HFFc6 (cell line): ENCODE measurements at places on chromosomes 7 and 10.

- DNase-seq, result no peak
Observed at GRCh38 chr7:50834679-50835078, 52.0 kb upstream of the GRB10 start.

DNA sequence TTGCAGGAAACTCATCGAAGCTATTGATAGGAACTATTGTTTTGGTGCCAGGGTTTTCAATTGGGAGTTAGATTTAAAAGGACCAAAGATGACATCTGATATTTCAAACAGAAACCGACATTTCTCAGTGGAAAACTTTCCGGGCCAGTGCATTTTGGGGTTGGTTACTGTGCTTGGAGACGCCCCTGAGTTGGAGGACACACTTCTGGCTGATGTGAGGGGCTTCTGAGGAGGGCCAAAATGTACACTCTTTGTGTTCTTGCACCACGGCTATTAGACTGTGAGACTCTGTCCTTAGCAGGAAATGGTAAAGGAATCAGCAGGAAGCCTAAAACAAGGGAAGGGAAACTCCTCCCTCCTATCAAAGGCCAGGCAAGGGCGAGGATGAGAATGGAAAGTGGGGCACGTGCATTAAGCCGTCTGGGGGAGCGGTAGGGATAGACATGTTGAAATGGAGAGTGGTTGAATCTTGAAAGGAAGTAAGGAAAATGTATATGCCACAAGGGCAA is 1.8 kb upstream of the SRGN start:
- DNase-seq, result no peak

DNA sequence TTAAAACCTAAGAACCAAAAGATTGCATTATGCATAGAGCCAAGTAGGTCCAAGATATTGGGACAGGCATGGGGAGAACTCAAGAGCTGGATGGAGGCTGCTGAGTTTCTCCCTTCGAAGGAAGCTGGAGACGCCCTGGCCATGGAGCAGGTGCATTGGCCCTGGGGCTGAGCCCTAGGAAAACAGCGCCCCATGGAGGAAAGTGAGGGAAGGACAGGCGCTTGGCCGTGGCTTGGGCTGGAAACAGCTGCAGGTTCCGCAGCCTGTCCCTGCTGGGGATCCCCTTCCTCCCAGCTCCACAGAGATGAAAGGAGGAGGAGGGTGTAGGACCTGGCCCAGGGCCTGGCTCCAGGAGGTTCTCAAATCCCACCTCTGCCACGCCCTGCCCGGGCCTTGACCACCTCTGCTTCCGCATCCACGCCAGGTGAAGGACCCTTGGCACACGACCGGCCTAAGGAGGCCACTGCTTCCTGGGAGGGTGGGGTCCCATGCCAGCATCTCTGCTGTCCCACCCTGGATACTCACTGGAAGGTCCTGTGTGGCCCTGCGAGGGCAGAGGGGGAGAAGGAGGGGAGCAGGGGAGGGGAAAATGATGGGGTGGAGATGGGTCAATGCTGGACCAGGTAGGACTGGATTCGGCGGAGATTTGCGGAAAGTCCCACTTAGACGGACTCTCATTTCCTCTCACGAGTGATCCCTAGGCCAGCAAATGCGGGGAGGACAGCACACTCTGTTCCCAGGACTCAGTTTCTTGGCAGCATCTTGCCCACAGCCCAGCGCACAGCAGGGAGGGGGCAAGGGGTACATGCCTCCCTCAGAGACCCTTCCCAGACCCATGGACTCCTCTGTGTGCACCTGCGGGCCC is 258.6 kb upstream of the TCERG1L start:
- no peak for DNase-seq

GRCh38 chr10:88851706-88852105 is at the start of gene ANKRD22:
Gene ANKRD22, minus strand, starts transcription at chr10:88851844. Its CDS starts 237 bp downstream, at chr10:88851607.
- peak; percentile 32 for DNase-seq

DNA sequence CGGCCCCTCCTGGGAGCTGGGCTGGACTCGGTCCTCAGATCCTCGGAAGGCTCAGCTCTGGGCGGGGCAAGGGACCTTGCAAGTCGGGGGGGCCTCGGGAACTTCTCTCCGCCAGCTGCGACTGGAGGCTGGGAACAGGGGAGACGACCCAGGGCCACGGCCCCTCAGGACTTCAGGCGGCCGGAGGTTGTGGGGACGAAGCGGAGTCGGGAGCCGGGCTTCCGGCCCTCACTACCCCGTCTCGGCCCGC is 2.6 kb downstream of the ADIRF start:
- no peak for DNase-seq

- DNase-seq, result no peak
Observed at GRCh38 chr10:127102176-127102575, 94.2 kb downstream of the INSYN2A start.

DNA sequence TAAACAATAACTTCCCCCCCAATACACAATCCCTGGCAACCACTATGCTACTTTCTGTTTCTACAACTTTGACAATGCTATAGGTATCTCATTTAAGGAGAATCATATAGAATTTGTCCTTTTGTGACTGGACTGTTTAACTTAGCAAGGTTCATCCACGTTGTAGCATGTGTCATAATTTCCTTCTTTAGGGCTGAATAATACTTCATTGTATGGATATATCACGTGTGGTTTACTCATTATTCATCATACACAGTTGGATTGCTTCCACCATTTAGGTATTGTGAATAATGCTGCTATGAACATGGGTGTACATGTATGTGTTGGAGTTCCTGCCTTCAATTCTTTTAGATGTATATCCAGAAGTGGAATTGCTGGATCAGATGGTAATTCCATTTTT is 111.0 kb downstream of the LMBR1 start:
- no peak for DNase-seq

DNA sequence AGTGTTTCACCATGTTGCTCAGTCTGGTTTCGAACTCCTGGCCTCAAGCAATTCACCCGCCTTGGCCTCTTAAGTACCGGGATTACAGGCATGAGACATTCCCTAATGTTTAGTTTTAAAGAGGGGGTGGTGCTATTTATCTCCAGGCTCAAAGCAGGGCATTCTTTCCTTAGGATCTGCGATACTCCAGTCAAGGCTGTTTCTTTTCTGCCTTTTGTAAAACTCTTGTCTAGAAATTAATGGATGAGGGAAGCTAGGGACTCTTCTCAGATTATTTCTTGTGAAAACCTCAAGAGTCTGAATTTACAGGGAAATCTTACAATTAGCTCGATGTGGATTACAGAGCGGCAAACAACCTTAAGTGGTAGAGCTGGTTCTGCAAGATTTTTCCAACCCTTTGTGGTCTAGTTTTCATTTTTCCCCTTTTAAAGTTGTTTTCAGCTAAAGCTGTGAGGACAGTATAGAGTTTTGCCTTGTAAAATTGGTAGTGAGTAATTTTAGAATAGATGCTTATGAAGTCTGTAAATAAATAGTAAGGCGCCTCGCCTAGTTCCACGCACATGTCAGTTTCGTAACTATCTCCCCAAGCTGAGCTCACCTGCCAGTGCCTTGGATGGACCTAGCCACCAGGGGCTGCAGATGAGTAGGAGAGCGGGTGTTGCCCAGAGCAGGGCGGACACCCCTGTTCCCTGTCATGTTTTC is 53.1 kb downstream of the CUX1 start:
- DNase-seq, result no peak

DNA sequence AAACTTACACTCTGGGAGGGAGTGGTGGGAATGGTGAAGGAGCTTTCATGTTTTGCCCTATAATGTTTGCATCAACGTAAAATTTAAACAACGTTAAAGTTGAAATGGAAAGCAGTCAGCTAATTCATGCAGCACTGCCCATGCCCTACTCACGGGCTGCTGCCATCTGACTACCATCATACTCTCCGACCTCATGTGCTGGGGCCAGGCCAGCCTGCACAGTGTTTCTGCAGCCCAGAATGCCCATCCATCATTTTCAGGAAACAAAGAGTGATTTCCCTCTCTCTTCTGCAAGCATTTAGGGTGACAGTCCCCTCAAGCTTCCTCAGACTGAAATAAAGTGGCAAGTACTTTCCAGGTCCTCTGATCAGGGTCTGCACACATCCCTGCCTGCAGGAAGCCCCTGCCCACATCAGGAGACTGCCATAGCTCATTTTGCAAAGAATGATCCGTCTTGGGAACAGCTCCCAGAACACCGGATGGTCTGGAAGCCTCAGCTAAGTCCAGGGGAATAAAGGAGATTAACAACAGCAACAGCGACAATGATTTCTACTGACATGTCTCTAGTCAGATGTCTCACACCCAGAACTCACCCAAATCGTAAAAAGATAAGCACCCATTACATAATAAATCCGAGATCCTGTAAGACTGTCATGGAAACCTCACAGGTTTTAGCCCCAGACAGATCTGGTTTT is 40.3 kb downstream of the ARHGAP22 start:
- DNase-seq, result no peak

DNA sequence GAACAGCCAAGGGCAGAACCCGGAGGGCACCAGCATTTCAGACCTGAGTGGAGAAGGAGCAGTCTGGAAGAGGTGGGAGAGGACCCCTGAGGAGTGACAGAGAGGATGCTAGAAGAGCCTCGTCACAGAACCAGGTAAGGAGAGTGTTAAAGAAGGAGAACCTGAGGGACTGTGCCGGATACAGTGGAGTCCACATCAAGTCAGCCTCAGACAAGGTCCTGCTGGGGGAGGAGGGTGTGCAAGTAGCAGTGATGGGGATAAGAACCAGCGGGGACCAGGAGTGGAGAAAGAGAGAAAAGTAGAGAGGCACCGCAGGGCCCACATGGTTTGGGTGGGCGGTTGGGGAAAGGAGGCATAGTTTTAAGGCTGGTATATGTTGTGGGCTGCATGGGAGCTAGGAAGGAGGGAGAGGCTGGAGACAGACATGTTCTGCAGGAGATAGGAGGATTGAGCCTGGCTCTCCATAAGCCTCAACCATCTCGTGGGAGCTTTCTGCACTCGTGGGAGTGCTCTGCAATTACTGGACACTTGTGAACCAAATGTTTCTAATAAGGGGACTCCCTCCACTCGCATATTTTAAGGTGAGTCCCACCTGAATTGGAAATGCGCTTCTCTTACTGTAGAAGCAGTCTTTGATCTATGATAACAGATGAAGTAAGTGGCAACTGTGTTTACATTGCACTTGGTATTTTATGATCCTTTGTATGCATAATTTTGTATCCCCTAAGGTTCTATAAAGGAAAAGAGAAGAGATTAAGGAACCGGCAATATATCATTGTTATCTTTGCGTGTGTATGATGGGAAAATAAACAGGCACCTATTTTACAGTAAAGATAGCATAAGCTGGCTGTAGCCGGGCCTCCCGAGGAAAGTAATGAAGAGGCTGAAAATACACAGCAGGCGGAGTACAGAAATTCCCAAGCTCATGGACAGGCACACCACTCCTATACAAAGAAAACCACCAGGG is 154.8 kb downstream of the ADAM12 start:
- DNase-seq, result no peak

- no peak for DNase-seq
Observed at GRCh38 chr7:7703427-7703826, 15.0 kb downstream of the RPA3 start.

DNA sequence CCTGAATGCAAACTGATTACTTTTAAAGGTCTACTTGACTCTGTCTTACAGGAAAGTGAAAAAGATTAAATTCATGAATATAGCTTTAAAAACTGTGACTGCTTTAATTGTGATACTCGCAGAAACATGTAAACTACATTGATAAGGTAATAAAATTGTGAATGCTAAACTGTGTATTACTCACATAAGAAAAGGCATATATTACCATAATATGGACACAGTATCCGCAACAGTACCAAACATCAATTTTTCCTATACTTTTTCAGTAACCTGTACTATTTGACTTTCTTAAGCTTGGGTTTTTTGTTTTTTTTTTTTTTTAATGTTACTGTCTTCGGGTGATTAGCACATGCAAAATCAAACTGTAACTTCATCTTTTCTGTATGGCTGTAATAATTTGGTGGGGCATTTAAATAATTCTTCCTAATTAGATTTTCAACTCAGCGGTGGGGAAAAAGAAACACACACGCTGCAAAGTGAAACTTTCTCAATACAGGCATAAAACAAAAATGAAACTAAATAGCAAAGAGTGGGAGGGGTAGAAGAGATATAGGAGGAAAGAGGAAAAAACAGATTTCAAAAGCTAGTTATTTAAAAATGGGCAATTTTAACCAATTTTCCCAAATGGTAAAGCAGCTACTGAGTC is 23.2 kb downstream of the NT5C3A start:
- no peak for DNase-seq

DNA sequence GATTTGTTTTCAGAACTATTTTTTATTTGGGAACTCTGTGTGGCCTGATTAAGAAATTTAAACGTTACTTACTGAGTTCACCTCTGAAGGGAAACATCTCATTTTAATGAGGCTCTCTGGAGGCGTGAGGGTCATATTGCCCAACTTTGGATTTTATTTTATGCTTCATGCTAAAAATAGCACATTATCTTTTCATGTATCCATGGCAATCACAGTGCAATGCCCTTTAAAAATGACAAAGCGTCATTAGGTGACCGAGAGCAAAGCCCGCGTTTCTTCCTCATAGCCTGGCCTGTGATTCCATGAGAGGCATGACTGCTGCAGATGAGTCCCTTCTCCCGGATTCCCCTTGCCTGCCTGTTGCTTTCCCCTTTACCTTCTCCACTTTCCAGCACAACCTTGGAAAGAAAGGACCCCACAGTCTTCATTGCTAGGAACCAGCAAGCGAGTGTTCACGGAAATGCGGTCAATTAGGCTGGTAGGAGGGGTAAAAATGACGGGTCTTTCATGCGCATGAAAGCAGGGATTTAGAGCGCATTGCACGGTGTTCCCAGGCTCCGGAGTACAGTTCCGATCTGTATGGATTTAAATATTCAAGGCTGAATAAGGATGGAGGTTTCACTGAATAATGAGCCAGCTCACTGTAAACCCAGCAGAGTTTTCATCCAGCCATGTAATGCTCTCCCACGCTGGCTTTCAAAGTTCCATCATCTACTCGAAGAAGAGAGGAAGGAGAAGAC is 98.2 kb upstream of the PITRM1 start:
- no peak for DNase-seq

GRCh38 chr10:91313-91712 is 42.2 kb upstream of the TUBB8 start:
- no peak for DNase-seq

- no peak for DNase-seq
Observed at GRCh38 chr7:83452256-83452655, 196.7 kb downstream of the SEMA3E start.

DNA sequence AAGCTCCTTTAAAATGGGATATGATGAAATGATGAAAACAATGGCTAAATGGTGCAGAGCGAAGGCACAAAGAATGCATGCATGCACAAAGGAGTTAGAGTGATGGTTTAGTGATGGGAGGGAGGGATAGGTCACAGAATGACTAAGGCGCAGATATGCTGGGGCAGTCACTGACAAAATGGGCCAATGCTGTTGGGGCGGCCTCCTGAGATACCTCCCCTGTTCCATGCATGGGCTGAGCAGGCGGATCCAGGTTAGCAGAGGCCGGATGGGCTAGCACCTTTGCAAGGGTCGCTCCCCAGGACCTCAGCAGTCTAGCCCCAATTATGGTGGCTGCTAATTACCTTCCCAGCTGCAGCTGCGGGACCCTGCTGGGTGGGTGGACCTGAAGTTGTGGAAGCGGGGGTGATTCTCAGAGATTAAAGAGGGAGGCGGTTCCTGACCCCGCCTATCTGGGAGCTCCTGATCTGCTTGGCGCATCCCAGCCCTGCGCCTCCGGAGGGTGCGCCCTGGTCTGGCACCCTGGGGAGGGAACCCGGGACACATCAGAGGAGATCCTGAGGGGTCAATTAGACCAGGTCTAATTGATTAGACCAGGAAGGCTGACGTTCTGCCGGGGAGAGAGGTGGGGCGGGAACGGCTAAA is 175.0 kb downstream of the CYP26A1 start:
- DNase-seq, result no peak

- DNase-seq, result no peak
Observed at GRCh38 chr10:122519144-122519543, 41.4 kb upstream of the DMBT1 start.

- DNase-seq, result peak; percentile 87
Observed at GRCh38 chr10:124943301-124944092, 1.6 kb downstream of the ZRANB1 start.
